ENCODE measurements at places on chromosomes 5 and 9.

- peak; percentile 84 for DNase-seq
Observed at GRCh38 chr9:77977210-77977611, 54.4 kb downstream of the GNAQ start.

- DNase-seq = peak; percentile 2
Observed at GRCh38 chr5:100634937-100635534, 99.9 kb downstream of the FAM174A start.

DNA sequence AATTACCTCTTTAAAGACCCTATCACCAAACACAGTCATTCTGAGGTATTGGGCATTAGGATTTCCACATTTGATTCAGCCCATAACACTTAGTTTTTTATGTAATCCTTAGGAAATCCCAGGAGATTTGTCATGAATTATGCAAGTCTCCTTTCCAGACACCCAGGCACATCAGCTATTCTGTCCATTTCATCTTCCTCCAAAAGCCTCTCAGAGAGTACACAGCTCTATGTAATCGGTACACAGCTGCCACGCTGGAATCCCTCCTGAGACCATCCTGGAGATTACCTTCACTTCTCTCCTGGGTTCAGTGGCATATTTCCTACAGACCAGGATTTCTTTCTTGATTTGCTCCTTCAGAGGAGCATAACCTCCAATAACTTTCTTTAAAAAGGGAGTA is 2309.8 kb upstream of the WWC1 start:
- DNase-seq = no peak

GRCh38 chr5:52331725-52332124 is 456.0 kb upstream of the ITGA1 start:
- DNase-seq = no peak

GRCh38 chr5:122149321-122150090 is 20.2 kb downstream of the ZNF474 start:
- no peak for DNase-seq

GRCh38 chr5:132807163-132807838 is 5.8 kb upstream of the SOWAHA start:
- no peak for DNase-seq

- DNase-seq = peak; percentile 96
Observed at GRCh38 chr9:91182429-91183225, 179.1 kb downstream of the AUH start.

GRCh38 chr9:135198144-135198543 is 110.7 kb downstream of the OLFM1 start:
- no peak for DNase-seq

- no peak for DNase-seq
Observed at GRCh38 chr9:99421369-99421768, 199.3 kb downstream of the SEC61B start.

GRCh38 chr9:27591093-27591492 is 17.8 kb upstream of the C9orf72 start:
- no peak for DNase-seq

- DNase-seq = peak; percentile 73
Observed at GRCh38 chr9:37942621-37943344, 38.9 kb upstream of the SLC25A51 start.

- DNase-seq = peak; percentile 94
Observed at GRCh38 chr9:115118879-115119218, 892 bp upstream of the TNC start.

DNA sequence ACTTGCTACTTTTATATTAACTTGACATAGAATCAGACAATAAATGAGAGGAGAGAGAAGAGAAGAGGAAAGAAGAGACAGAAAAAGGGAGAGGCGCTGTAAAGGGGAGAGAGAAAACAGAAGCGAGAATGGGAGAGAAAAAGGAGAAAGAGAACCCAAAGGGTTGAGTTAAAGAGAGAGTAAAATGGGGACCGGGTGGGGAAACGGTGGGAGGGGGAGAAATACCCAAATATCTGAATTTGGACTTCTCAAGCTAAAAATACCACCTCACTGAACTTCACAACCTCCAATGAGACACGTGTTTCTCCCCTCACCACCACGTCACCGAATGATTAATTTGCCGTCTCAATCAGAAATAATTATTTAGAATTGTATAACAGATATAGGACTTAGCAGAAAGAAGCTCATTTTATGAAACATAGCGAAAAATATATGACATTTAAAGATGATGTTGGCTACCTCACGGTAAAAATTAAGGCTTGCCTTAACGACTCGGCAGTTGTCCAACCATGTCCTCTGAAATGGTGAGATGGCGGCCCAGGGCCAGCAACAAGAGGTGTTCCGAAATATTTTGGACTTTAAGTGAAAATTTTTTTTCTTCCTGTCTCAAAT is 204.1 kb downstream of the MEF2C start:
- no peak for DNase-seq

DNA sequence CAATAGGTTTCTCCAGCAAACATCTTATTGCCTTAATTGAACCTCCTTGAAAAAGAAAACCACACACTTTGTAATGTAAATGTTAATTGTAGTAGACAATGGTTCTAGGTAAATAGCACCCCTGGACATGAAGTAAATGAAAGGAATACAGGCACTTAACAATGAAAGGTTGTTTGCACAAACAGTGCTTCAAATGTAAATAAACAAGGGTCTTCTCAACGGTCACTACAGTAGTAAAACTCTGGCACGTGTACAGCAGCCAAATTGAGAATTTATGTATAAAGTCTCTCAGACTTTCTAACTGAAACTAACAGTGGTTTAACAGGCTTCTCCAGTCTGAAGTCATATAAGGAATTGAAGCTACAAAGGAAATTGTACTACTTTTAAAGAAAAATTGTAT is 218.3 kb downstream of the MEF2C start:
- DNase-seq = no peak

DNA sequence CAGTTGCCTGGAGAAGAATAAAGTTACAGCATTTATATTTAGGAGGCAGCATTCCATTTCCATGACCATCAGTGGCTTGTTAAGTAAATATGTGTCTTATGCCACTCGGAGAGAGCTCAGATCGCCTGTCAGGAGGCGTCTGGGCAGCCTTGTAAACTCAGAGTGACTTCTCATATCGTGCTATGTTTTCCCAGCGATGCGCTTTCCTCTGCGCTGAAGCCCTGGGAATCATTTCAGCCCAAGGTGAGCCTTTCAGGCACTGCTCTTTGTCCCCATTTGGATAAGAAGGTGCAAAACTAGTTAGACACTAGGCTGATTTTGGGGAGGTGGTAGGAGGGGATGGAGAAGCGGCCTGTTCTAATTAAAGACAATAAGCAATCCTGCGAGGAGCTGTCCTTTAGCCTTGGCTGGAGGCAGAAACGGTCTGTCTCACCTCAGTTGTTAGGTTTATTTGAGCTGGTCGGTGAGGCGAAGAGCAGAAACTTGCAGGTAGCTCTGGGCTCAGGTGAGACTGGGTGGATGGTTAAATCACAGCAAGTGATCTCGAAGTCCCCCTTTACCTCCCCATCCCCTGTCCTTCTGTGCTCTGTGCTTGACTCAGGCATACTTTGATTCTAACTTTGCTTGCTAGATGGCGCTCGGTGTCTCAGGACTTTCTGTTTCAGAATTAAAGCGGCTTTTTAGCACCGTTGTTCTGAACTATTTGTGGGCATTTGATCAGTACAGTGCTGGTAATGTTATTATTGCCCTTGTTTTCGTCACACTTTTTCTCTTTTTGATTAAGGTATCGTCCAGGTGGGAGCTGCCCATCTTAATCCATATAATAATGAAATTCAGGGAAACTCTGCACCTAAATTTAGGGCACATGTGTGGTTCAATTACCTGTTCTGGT is 24.6 kb downstream of the NR2F1 start:
- peak; percentile 41 for DNase-seq

DNA sequence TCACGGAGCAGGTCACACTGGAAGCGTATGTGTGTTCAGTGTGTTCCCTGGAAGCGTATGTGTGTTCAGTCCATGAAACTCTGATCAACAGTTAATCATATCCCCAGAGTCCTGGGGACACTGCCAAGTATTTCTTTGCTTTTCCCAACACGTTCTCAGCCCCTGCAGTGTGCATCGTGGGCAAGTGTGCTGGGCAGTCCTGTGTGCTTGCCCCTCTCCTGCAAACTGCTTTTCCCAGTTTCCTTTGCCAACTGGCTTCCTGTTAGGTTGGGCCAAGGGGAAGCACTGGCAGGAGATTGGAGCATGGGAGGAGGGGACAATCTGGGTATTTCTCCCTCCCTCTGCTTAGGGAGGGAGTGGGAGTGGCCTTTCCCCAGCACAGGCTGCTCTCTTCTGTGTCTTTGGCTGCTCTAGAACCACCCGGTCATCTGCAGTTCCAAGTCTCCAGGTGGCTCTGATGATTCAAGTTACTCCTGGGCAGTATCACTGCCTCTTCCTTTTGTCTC is 36.8 kb upstream of the NEK6 start:
- DNase-seq = peak; percentile 19

DNA sequence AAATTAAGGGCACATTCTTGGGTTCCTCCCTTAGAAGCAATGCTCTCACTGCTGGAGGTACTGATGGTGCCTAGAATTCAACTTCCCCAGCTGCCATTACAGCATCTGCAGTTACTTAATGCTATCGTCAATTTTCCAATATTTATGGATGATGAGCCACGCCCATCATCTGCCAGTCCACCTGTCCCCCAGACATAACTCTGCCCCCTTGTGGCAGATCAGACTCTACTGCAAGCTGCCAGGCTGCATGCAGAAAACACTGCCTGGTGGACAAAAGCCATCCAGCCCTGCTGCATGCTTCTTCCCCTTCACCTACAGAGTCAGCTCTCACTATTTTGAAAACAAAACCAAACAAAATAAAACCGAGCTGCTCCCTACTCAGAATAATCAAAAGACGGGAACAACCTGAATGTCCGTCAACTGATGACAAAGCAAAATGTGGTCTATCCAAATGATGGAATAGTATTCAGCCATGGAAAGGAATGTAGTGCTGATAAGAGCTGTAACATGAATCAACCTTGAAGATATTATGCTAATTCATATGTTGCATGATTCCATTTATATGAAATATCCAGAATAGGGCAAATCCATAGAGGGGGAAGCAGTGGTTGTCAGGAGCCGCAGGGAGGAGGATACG is 66.4 kb downstream of the RETREG1 start:
- DNase-seq = peak; percentile 43

GRCh38 chr9:120710110-120710981 is 3.9 kb downstream of the MEGF9 start:
- peak; percentile 73 for DNase-seq

- no peak for DNase-seq
Observed at GRCh38 chr5:111211341-111211740, 12.8 kb upstream of the CAMK4 start.

GRCh38 chr5:123439709-123440108 is 16.5 kb upstream of the CEP120 start:
- DNase-seq = no peak

DNA sequence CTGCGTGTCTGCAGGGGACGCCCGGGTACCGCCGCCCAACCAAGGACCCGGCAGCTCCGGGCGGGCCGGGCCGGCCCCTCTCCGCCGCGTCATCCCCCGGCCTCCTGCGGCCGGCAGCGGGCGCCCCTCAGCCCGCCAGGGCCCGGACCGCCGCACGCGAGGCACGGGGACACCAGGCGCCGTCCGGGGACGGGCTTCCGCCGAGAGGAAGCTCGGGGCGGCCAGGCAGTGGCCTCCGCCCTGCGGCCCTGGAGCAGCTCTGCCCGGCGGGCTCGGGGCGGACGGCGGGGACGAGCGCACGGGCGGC is 373 bp downstream of the FBXW5 start:
- DNase-seq = peak; percentile 42

DNA sequence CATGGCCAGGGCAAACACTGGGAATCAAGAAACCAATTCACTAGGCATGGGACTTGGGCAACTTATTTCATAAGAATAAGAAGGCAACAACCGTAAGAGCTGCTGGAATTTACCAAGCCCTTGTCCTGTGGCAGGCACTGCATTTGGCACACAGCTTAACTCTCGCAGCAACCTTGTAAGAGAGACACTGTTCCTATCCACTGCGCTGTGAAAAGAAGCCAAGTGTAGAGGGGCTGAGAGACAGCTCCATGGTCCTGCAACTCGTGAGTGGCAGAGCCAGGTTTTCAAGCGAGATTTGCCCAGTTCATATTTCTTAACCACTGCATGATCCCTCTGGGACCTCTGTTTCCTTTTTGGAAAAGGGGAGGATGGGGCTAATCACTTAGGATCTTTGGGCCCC is 129.3 kb upstream of the STC2 start:
- DNase-seq = no peak

GRCh38 chr9:33151601-33152000 is 15.5 kb downstream of the B4GALT1 start:
- DNase-seq = no peak

- DNase-seq = no peak
Observed at GRCh38 chr9:77975036-77975435, 56.6 kb downstream of the GNAQ start.

DNA sequence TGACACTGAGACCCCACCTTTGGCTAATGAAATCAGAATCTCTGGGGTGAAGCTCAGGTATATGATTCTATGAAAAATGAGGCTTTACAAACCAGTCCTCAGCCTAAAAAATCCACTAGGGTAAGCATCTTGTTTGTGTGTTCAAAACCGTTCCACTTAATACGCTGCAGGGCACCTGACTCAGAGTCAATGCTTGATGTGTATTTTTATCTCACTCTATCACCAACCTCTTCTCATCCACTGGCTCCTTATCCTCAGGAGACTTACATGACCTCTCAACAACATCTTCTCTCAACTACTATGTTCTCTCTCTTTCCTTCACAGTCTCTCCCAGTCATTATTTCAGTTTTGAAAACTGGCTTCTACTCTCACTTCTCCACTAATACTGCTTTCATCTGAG is 153.3 kb upstream of the KCNN2 start:
- no peak for DNase-seq

GRCh38 chr9:6132650-6133049 is 83.0 kb upstream of the IL33 start:
- DNase-seq = no peak

GRCh38 chr5:52896534-52897237 is 92.5 kb upstream of the ITGA2 start:
- DNase-seq = no peak

DNA sequence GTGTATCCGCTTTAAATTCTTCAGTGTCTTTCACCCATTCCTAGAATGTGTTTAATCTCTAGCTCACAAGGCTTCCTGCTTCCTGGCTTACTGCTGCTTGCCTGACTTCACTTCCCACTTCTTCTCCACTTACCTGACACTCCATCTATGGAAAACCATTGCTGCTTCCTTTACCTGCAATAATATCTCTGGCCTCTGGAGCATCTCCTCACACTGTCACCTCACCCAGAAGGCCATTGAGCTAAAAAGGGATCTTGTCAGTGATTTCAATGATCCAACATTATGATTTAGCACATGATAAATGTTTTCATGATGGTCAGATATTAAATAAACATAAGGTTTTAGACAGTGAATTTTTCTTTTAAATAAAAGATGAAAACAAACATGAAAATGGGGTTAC is 281.1 kb downstream of the MRPS30 start:
- no peak for DNase-seq

GRCh38 chr5:171363846-171364245 is 23.8 kb upstream of the NPM1 start:
- DNase-seq = no peak

- no peak for DNase-seq
Observed at GRCh38 chr5:144468571-144468970, 297.9 kb downstream of the KCTD16 start.

- DNase-seq = peak; percentile 46
Observed at GRCh38 chr5:126351153-126351552, 72.1 kb upstream of the GRAMD2B start.

- no peak for DNase-seq
Observed at GRCh38 chr9:109989296-109989695, 209.3 kb downstream of the PALM2AKAP2 start.

- no peak for DNase-seq
Observed at GRCh38 chr5:14385019-14385418, 196.6 kb upstream of the OTULINL start.

- DNase-seq = no peak
Observed at GRCh38 chr9:136204838-136205706, at the start of gene LHX3. TSS of gene LHX3 (minus strand) at chr9:136205128. CDS start at chr9:136205012, 116 bp downstream.

Data from mammary epithelial cell (primary cell).